ENCODE measurements at places on chromosomes 11 and 22.

DNA sequence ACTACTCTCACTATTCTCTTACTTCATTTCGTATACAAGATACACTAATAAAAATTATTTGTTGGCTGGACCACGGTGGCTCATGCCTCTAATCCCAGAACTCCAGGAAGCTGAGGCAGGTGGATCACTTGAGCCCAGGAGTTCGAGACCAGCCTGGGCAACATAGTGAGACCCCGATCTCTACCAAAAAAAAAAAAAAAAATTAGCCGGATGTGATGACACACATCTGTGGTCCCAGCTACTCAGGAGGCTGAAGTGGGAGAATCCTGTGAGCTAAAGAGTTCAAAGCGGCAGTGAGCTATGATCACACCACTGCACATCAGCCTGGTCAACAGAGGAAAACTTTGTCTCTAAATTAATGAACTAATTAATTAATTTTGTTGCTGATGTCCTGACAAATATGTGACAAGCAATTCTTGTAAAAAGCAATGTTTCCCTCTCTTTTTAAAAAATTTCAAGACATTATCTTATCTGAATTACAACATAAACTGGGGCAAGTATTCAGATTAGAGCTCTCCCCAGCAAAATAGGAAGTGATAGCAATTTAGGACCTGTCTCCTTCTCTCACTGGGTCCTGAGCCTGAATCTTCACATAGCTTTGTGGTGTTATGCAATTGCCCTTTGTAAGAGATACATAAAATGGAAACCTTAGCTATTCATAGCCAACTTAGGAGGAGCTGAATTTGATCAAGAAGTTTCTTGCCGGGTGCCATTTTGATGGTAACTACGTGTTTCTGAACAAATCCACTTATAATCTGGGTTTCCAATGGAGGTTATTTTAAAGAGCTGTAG, 17.6 kb upstream of the TMA7B start:
- no peak for DNase-seq

DNA sequence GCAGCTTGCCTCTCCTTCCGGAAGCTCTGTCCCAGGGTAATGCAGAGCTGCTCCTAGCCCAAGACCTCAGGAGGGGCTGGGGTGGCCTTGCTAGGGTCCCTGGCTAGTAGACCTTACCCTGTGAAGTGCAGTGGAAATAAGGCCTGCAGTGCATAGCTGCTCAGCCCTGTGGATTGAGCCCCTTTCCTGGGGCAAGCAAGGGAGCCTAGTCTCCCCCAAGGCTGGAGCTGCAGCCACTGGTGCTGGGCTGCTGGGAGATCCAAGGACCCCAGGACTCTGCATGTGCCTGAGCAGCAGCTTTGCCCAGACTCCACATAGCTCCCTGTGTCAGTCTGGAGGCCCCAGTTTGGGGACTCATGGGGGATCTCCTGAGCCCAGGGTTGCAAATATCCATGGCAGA, 57.9 kb downstream of the FANCF start:
- DNase-seq = no peak

- no peak for DNase-seq
Measured at GRCh38 chr11:124737638-124738305, 2.0 kb upstream of the NRGN start.

GRCh38 chr11:65429068-65429681, 6.6 kb downstream of the NEAT1 start:
- no peak for DNase-seq

GRCh38 chr22:48805516-48805915, 1022.2 kb downstream of the BRD1 start:
- no peak for DNase-seq

- DNase-seq = no peak
Measured at GRCh38 chr11:19539861-19540260, 172.8 kb upstream of the NAV2 start.

DNA sequence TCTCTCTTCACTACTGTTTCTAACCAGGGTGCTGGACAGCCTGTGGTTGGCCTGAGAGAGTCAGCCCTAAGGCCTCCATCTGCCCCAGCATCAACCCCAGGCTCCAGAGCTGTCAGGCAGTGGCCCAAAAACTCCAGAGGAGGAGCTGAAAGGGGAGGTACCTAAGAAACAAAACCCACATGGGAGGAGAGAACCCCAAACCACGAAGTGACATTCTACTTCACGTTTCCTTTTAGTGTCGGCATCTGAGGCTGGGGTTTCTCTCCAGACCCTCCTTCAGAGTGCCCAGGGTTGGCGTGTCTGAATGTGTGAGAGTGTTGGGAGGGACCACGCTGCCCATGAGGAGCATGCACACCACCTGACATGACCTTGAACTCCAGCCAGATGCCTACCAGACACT, 69.8 kb upstream of the NNMT start:
- no peak for DNase-seq

DNA sequence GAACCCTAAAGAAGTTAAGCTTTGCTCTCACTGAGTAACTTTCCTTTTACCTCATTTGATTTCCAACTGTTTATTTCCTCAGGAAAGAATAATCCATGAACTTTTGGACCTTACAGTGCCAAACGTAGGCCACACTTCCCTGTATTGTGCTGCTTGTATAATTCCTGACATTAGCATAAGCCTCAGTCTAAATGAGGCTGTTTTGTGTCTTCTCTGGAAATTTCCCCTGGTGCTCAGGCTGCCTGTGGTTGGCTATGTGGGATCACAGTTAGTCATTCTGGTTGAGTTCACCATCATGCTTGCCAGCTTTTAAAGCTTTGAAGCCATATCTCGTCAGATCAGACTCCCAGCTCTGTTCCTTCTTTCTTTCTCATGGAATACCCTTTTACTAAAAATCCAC, 107.0 kb downstream of the FAM76B start:
- no peak for DNase-seq

DNA sequence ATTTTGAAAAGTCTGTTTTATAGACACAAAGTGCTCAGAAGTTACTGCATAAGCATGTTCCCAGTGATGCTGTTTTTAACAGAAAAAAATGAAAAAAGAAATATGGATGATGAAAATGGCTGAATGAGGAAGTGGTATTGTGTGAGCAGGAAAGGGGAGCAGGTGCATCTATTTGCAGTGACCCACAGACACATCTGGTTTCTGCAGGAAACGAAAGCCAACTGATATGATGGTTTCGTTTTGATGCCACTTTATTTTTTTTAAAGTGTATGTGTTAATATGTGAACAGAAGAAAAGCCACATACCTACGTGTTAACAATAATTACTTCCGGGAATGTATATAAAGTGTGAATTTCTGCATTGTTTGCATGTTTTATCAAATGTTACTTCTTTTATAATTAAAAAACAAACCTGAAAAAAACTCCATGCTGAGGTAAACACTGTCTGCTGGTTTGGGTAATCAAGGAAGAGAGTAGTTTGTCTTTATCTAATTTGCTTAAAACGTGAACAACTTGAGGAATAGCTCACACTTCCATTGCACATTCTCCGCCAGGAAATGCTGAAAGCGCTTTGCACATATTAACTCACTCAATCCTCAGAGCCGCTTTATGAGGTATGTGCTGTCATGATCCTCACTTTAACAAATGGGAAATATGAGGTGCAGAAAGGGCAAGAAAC, 1335.9 kb downstream of the TBC1D22A start:
- no peak for DNase-seq

DNA sequence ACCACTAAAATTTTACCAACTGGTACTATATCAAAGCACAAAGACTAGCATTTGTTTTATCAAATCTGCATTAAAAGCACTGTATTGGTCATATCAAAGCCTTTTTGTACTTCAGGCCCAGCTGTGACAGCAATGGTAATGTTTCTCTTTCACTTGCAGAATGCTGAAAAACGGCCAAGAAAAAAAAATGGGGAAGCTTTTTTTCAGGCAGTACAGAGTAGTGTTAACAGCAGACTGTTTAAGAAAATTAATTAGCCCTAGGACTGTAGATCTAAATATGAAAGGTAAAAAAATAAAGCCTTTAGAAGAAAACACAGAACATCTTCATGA, 33.3 kb downstream of the DENND5A start:
- no peak for DNase-seq

DNA sequence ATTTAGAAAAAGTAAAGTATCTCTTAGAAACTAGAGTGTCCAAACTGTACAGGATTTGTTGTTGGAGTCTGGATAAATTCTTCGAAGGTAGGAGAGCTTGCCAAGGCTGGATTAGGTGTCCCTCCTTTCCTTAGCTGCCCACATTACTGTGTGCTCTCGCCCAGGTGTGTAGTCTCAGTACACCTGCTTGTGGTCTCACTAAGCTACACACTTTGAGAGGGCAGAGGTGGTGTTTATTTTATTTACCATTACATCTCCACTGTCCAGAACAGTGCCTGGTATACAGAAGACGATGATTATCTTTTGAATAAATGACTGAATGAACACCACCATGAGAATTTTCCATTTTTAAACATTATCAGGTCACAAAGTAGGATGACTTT, 36.5 kb downstream of the VSIG10L2 start:
- no peak for DNase-seq
